ENCODE measurements at places on chromosomes 12 and 14.

GRCh38 chr12:64110864-64111263, 111.2 kb downstream of the KICS2 start:
- no peak for DNase-seq

DNA sequence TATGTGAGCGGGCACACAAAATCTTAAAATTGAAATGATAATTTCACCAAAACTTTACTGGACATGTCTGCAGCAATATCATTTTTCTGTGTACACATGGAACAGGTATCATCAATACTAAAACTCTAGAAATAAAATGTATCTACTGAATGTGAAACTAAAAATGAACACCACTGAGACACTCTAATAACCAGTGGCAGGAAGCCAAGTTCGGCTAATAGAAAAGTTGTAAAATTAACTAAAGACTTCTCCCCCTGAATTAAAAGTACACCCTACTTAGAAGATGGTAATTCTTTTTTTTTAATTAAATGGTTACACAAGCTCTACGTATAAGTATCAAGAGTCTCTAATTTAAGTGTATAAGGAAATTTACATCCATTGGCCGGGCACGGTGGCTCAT, 227.2 kb downstream of the MED13L start:
- DNase-seq, result no peak

GRCh38 chr14:42057111-42057510, 450.4 kb downstream of the LRFN5 start:
- DNase-seq, result no peak

GRCh38 chr14:103404920-103405319, 19.7 kb downstream of the MARK3 start:
- DNase-seq, result no peak

GRCh38 chr12:107801150-107801549, 26.6 kb downstream of the ASCL4 start:
- DNase-seq, result no peak

GRCh38 chr12:57027011-57027804, 10.9 kb upstream of the TAC3 start:
- no peak for DNase-seq

GRCh38 chr14:59150990-59151389, 37.5 kb upstream of the DAAM1 start:
- no peak for DNase-seq

GRCh38 chr14:99349721-99350495, 77.9 kb upstream of the BCL11B start:
- DNase-seq, result no peak

- peak; percentile 10 for DNase-seq
These were observed 168.8 kb upstream of the BCL2L14 start for GRCh38 chr12:11901701-11902524.

GRCh38 chr14:103879570-103880347, 32.4 kb upstream of the PPP1R13B start:
- no peak for DNase-seq

DNA sequence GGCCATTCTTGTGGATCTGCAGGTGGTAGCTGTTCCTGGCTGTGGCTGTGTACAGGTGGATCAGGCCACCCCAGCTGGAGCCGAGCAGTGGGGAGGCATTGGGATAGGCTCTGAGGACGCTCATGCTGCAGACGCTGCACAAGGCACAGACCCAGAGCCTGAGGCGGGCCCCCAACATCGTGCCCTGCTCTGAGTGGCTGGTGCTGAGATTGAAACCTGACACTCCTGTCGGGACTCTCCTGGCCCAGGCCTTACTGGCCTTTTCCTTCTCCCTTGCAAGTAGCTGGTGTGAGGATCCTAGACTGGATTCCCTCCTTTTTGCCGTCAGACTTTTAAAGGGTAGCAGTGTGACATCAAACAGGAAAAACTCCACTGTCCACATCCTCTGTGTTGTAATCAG, at the start of gene FGF23:
Gene FGF23, minus strand, starts transcription at position 308 of the 400 bp plus-strand sequence. Its CDS starts 130 bp downstream, at position 178.
- no peak for DNase-seq

- DNase-seq, result no peak
These were observed 176.7 kb downstream of the CALM1 start for GRCh38 chr14:90573385-90574105.

DNA sequence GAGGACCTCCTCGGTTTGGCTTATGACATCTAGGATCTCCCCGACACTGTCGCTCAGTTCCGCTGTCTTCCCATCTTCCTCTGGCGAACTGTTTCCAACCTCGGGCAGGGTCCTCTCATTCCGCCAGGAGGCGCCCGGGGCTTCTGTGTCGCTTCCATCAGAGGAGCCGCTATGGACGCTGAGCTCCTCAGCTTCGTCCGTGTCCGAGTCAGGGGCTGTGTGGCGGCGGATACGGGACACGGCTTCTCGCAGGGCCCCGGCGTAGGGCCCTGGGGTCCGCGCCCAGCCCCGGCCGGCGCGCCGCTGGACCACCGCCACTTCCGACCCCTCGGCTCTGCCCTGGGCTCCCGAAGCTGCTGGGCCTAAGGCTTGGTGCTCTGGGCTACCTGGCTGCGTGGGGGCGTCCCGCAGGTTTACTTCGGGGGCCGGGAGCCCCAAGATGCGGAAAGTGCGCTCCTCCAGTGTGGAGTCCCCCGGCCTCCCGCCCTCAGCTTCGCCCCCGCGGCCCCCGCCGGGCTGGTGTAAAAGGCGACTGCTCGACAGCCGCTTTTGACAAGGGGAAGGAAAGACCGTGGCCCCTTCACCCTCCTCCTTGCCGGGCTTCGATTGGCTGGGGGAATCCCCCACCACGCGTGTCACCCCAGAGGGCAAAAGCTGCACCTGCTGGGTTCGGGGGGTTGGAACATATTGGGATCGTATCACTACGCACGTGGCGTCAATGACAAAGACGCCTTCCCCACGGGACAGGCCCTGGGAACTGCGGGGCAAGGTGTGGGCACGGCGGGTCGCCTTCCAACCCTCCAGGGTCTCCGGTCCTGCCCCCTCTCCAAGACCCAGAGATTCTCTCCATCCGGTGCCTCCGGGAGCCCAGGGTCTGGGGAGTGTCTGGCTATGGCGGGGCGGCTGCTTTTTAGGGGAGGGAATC, 2.1 kb downstream of the DDN start:
- no peak for DNase-seq

DNA sequence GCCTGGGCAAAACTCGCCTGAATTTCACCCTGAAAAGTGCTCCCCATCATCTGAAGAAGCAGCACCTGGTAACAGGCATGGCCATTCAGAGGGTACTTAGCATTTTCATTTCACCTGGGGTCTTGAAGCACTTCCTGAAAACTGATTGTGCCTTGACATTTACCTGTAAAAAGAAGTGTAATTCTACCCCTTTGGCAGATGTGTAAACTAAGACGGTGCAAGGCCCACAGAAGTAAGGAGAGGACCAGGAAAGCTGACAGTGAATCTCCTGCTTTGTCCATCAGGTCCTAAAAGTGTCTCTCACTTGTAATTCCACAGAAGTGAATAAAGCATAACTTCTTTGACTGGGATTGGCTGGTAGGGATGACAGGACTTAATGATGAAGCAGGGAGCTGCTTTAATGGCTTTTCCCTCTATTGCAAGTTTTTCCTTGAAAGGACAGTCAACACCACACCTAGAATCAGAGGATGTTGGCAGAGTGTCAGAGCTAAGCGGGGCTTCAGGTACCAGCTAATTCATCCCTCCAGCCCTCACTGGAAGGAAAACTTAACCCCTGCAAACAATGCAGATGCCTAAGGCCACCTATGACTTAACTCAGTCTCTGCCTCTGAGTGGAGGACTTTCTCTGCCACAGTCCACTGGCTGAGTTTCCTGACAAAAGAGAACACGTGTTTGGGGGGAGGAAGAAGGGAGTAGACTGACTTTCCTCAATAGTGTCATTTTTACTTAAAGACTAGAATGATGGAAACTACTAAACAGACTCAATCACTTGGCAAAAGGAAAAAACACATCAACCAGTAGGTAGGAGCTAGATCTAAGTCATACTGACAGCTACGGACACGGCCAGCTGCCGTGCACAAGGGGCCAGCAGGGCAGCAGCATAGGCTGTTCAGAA, 74.7 kb downstream of the NUAK1 start:
- no peak for DNase-seq

GRCh38 chr12:9106067-9106466, 9.7 kb downstream of the A2M start:
- DNase-seq, result no peak

GRCh38 chr12:10364815-10365622, 24.8 kb downstream of the KLRK1 start:
- DNase-seq, result peak; percentile 18

GRCh38 chr12:56084958-56085543, 5.1 kb downstream of the ERBB3 start:
- DNase-seq, result no peak

GRCh38 chr12:55847603-55848291, 5.0 kb upstream of the MMP19 start:
- no peak for DNase-seq

DNA sequence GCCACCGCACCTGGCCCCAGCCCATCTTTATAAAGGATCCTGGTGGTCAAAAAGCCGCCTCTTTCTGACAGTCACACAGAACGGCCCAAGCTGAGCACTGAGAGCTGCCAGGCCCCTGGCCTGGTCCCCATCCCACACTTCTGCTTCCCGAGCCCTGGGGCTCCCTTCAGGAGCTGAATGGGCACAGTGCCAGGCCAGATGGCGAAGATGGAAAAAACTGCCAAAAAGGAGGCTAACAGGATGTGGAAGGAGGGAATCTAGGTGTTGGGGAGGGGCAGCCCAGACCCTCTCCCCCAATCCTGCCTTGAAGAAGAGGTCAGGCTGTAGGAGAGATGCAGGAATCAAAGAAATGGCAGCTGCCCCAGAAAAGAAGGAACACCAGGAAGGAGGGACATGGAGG, 5.0 kb downstream of the LPAR5 start:
- no peak for DNase-seq

GRCh38 chr12:54421175-54421878, 2.3 kb upstream of the ITGA5 start:
- no peak for DNase-seq

DNA sequence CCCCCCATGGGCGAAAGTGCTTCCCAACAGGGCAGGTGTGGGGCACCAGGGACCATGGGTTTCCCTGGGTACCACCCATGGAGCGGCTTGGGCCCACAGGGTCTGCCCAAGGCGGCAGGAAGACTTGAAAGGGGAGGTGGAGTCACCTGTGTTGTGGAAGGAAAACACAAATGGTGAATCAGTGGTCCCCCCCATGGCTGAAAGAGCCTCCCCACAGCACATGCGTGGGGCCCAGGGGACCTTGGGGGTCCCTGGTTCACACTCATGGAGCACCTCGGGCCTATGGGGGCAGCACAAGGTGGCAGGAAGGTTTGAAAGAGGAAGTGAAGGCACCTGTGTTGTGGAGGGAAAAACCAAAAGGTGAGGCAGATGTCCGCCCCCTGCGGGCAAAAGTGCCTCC, 581.9 kb downstream of the ALG10 start:
- no peak for DNase-seq

GRCh38 chr14:22276913-22277816, 311.9 kb downstream of the DAD1 start:
- DNase-seq, result no peak

- DNase-seq, result no peak
These were observed 14.9 kb upstream of the SCFD1 start for GRCh38 chr14:30607156-30607780.

DNA sequence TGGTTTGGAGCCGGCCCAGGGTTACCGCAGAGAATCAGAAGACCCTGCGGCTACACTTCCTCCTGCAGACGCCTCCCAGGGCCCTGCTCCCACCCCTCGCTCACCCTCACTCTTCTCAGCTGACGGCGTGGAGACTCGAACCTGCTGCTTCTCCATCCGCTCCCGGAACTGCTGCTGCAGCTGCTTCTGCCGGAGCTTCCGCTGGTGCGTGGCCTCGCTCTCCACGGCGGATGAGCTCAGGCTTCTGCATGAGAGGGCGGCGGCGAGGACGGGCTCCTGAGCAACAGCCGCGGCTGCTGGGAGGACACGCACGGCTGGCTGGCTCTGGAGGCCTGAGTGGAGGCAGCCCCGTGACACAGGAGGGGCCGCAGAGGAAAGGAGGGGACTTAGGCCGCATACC, 33.3 kb downstream of the RAD52 start:
- DNase-seq, result no peak

GRCh38 chr12:58416236-58416635, 474.9 kb downstream of the ATP23 start:
- DNase-seq, result no peak

GRCh38 chr12:76018672-76019071, 12.9 kb downstream of the PHLDA1 start:
- DNase-seq, result no peak

- DNase-seq, result no peak
These were observed 31.4 kb upstream of the SPTLC2 start for GRCh38 chr14:77647853-77648252.

DNA sequence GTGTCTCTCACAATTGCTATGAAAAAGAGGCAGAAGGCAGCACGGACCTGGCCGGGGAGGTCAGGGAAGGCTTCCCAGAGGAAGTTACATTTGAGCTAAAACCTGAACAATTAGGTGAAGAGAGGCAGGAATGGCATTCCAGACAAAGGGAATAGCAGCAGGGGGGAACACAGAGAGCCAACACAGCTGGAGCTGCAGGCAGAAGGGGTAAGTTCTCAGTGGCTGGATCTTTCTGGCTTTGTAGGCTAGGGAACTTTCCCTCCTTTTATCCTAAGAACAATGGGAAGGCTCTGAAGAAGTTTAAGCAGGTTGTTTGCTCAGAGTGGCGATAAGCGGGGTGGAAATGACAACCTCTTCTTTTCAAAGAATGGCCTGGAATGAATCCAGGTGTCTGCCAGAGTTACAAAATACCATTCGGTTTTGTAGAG, 100.0 kb downstream of the PRIMA1 start:
- no peak for DNase-seq

DNA sequence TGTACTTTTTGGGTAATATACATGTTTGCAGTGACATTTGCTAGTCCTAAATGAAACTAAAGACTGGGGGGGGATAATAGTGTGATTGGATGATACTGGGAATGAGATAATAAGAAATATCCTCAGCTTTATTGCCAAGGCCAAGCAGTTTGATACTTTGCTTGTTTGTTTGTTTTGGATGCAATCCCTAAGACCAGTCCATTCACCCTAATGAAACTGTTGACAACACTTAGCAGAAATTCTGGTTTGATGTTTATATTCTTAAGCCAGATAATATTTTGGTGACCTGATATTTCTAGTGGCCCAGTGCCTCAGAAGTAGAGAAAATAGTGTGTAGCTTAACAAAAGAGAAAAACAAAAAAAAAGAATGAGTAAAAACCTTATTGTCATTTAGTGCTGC, 1.8 kb downstream of the PHC1 start:
- DNase-seq, result no peak

DNA sequence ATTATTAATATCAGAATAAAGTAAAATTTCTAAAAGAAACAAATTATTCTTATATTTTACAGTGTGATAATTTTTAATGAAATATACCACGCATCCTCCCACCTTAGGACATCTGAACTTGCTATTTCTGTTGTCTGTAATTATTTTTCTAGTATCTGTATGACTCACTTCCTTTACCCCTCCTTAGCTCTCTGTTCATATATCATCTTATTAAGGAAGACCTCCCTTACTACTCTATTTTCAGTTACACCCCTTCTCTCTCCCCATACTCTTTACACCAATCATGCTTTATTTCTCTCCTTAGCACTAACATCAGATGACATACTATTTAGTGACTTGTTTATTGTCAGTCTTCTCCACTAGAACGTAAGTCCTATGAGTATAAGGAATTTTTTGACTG, 34.2 kb upstream of the C12orf50 start:
- no peak for DNase-seq

- DNase-seq, result no peak
These were observed 52.2 kb downstream of the CPM start for GRCh38 chr12:68880660-68881325.
